DMS 273 treated with DMSO at 0.1 percent for 48 hours (cell line): ENCODE measurements at places on chromosomes 11 and 22.

- peak; percentile 3 for DNase-seq
Measured at GRCh38 chr11:76512851-76513653, 68.2 kb downstream of the EMSY start.

DNA sequence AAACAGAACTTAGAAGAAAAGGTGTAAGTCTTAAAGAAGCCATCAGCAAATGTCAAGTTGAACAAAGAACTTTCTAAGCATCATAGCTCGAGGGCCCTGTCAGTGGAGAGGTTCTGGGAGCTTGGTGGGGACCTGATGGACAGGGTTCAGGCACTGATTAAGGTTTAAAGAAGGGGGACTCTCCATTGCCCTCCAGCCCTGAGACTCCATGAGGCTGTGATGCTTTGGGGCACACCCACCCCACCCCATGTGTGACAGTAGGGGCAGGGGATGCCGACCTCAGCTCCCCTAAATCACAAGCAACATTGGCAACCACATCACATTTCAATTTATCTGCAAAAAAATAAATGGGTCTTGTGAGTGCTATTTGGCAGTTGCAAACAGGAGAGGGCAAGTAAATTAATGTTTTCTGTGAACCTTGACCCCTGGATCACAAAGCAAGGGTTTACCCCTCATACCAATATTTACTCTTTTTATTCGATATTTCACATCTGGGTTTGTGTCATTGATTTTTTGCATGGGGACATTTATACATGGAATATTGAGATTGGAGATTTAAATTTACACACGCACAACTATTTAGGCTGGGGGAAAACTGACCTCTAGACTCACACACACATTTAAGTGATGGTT is 37.1 kb upstream of the ANO1 start:
- no peak for DNase-seq

GRCh38 chr22:28812516-28812915 is 12.1 kb upstream of the XBP1 start:
- DNase-seq = no peak

DNA sequence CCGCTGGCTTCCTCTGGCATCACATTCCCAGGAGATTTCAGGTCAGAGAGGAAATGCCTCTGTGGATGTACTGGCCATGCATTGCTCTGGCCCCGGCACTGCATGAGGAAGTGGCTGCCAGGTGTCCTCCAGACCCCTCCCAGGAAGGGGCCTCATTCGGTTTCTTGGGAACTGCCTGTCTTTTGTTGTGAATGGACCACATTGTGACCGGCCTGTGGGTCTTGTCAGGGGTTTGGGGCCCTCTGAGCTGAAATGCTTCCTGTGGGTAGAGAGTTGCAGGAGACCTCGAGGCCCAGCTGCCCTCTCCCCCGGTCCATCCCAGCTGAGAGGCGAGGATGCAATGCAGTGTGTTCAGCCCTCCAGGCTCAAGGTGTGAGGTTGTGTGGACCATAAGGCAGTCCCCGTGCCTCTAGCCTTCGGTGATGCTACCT is 18.8 kb upstream of the ST3GAL4 start:
- no peak for DNase-seq

DNA sequence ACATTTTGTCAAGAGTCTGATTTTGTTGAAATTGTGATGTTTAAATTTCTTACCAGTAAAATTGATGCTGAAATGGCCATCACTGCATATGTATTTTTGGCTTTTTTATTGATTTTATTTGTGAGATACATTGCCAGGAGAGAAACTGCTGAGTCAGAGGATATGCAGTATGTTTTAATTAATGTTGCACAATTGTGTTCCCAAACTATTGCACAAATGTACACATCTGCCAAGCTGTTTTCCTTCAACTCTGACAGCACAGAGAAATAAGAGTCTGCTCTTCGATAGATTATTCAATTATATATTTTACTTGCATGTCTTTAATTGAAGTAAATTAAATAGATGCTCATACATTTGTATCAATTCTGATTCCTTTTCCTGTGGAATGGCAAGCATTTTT is 640.2 kb upstream of the LUZP2 start:
- no peak for DNase-seq

DNA sequence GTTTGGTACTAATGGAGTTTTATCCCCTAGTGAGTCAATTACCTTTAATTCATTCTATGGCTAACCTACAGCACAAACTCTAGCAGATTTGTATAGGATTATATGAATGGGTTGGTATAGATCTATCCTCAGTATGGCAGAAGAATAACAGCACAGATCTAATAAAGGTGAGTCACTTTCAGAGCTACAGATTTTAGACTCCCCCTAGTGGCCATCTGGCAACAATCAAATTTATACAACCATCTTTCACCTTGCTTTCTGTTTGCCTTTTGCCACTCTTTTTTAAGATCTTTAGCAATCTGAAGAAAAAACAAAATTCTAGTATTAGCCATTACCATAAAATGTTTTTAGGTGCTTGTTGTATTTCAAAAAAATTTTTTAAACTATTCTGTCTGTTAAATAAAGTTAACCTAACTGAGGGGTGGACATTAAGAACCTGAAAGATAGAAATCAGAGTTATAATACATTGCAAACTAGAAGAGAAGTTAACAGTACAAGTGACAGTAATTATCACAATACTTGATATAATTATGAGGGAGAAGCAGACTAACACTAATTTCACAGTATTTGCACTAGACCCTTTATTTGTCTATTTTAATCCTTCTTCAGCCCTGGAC is 25.8 kb downstream of the DDIAS start:
- DNase-seq = no peak

DNA sequence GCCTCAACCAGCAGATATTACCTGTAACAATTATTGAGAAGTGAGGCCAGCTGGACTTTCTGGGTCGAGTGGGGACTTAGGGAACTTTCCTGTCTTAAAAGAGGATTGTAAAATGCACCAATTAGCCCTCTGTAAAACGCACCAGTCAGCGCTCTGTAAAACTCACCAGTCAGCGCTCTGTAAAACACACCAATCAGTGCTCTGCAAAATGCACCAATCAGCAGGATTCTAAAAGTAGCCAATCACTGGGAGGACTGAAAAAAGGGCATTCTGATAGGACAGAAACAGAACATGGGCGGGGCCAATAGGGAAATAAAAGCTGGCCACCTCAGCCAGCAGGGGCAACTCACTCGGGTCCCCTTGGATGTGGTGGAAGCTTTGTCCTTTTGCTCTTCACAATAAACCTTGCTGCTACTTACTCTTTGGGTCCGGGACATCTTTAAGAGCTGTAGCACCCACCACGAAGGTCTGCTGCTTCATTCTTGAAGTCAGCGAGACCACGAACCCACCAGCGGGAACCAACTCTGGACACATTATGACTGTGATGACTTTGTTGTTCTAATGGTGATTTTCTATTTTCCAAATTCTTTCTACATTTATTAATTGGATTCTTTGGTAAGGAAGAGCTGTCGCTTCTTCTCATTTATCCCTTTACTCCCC is 40.2 kb upstream of the FGF3 start:
- no peak for DNase-seq

DNA sequence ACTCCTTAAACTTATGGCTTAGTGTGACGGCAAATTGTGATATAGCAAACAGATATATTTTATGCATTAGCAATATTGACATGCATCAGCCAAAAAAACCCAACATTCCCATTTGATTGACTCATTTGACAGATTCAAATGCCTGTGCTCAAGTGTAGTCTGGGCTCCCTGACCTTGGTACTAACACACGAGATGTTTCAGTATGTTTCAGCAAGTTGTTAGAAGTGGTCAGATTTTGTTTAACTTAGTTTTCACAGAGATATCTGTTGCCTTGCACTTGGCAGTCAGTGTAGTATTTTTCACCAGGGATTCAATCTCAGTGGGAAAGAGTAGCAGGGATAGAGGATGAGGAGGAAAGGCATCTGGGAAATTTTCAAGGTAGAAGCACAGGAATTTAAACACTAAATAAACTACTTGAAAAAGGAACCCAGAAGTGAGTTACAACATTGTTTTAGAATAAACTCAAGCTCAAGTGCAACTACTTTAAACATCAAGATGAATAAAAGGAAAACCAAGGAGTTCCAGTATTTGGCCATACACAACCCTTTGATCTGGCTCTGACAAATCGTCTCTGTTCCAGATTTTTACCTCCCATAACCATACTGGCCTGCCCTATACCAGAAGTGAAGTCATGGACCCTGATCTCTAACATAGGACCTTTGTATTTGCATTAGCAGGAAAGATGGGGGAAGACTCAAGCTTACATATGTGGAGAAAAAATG is 56.5 kb upstream of the BLID start:
- DNase-seq = no peak

- DNase-seq = no peak
Measured at GRCh38 chr22:19530751-19531150, 6.5 kb upstream of the CLDN5 start.

- DNase-seq = no peak
Measured at GRCh38 chr22:46617207-46617985, 2.8 kb upstream of the GRAMD4 start.

GRCh38 chr11:72240461-72241290 is 3.3 kb downstream of the PHOX2A start:
- DNase-seq = no peak
